ENCODE measurements at places on chromosomes 4 and X.
A peak's percentile ranks its signal among the peaks of the same experiment; 100 is the strongest.

GRCh38 chr4:163415668-163416067 is 57.9 kb downstream of the TKTL2 start:
- DNase-seq: no peak

DNA sequence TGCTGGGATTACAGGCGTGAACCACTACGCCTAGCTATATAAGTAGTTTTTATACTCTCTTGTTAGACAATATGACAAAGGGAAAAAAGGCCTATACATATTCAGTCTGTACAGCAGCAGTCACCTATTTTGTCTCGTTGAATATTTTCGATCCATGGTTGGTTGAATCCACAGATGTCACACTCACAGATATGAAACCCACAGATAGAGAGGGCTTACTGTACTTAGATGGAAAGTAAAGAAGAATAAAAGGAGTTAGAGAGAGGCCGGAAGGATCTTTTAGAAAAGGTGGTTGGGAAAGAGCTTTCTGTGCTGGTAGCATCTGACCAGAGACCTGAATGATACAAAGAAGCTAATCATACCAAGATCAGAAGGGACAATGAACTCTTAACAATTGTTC is 38.3 kb upstream of the SPINK2 start:
- DNase-seq: no peak

GRCh38 chr4:169238445-169238844 is 32.3 kb downstream of the SH3RF1 start:
- DNase-seq: peak; percentile 73

GRCh38 chr4:173185847-173186510 is 17.4 kb downstream of the GALNT7 start:
- DNase-seq: peak; percentile 86

DNA sequence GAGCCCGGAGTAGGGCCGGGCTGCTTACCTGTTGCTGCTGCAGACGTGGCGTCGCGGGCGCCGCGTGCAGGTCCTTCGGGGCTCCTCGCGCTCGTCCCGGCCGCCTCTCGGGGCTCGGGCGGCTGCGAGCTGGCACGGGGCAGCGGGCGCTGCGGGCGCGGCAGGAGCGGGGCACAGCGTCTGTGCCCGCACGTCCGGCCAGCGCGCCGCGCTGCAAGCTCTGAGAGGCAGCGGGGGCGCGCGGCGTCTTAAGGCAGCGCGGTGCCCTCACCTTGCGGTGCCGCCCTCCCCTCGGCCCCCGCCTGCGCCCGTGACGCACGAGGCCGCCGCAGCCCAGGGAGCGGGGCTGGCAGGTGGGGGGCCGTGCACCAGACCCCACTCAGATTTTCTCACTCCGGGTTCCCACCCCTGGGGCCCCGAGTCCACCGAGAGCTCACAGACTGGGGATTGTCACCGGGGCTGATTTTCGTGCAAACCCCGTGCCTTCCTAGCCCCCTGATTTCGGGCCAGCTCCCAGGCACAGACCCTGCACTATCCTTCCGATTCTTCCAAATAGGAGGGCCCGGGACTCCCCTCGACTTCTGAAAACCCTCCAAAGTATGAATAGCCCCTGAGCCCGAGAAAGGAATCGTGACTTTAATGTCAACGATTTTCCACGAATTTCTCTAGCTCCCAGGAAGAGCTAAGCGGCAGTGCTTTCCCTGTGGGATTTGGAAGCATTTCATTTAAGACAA is at the start of gene GPR101:
GPR101 (minus strand) TSS at position 222 of the 734 bp plus-strand sequence. CDS start 2,321 bp downstream, outside the sequence.
- DNase-seq: peak; percentile 47

GRCh38 chr4:141047228-141047884 is 85.9 kb downstream of the RNF150 start:
- DNase-seq: no peak

DNA sequence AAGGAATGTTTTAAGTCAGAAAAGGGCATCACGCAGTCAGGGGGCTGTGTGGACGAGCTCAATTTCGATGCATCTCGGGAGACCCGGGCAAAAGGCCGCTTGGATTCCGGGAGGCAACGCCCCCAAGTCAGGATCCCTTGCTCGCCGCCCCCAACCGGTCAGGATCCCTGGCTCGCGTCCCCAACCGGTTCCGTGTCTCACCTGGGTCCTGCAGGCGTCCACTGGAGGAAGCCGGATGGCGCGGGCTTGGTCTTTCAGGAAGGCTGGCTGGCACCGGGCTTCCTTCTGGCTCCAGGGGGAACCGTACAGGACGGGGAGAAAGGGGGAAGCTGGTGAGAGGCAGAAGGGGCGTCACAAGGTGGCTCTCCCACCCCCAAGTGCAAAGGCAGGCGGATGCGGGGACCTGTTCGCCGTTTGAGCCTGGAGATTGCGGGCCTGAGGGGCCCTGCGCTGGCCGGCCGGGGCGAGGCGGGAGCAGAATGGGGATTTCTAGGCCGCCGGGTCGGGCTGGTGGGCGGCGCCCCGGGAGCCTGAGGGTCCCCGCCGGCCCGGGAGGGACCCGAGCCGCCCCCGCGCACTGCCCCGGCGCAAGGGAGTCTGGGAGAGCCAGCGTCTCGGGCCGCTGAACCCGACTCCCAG is 84.7 kb downstream of the HPRT1 start:
- DNase-seq: no peak

DNA sequence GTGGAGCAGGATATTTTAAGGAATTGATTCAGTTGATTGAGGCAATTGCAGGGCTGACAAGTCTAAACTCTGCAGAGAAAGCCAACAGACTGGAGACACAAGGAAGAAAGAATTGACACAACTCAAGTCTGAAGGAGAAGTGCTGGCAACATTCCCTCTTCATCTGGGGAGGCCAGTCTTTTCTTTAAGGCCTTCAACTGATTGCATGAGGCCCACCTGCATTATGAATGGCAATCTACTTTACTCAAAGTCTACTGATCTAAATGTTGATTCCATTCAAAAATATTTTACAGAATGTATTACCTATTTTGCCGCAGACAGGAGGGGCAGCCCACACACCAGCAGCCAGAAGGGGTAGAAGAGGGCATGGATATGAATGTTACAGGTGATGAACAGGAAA is 425.2 kb downstream of the PCDH10 start:
- no peak for DNase-seq
